ENCODE measurements at places on chromosomes 5 and 9.

DNA sequence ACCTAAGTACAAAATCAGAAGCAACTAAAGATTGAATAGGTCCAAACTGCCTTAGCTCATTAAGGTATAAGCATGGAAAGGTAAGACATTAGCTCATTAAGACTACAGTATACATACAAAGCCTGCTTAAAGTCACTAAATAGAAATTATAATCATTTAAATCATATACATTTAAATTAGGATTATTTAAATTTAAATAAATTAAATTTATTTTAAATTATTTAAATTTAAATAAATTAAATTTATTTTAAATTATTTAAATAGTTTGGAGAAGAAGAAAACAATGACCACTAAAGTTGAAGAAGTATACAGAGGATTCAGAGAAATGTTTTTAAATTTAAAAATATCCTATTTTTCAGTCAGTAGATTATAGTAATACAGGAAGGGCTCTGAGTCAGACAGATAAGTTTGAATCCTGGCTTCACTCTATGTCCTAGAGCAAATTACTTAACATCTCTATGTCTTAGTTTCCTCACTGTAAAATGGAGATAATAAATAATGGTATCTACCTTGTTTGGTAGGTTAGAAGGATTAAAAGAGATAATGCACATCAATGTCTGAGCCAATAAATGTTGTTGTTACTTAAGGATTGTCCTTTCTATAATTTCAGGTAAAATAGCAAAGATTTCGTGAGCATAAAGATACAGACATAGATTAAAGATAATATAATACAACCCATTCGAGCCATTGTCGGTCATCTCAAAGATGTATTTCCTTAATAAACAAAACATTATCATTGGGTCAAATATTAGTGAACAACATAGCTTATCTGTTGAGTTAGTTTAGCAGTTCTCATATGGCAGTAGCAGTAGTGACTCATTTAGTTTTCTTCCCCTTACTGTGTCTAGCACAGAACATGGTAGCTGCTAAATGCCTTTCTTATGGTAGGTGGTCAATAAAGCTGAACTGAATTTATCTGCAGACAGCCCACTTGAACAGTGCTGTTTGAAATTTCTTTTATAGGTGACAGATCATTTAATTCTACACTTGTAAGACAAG is 100.6 kb downstream of the KIAA0825 start:
- DNase-seq: no peak

DNA sequence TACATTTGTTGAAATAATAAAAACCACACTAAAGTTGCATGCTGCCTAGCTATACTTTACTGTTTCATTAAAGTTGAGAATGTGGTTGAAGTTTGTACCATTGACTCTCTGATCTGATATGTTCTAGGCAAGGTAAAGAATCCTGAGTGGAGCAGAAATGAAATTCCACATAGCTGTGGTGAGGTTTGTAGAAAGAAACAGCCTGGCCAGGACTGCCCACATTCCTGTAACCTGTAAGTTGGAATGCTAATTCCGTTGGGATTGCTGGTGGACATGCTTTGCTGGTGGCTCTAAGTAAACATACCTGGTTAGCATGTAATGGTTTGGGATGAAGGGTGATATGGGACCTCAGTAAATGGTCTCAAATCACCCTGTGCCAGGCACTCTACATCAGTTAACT is 16.8 kb downstream of the NFX1 start:
- DNase-seq: no peak

DNA sequence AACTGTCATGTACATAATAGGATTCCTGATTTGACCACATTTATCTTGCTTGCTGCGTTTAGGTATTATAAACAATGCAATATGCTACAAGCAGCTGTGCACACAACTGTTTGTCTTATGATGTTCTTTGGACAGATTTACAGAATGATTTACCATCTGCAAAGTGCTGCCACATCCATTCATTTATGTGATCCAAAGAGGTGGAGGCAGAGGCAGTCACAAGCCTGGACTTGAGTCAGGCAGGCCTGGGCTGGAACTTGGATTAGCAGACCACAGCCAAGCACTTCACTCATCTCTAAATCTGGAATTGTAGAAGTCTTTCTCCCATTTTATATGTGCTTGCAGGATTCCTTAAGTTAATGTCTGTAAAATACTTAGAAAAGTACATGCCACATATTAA is 149.0 kb downstream of the INSYN2B start:
- DNase-seq: no peak

DNA sequence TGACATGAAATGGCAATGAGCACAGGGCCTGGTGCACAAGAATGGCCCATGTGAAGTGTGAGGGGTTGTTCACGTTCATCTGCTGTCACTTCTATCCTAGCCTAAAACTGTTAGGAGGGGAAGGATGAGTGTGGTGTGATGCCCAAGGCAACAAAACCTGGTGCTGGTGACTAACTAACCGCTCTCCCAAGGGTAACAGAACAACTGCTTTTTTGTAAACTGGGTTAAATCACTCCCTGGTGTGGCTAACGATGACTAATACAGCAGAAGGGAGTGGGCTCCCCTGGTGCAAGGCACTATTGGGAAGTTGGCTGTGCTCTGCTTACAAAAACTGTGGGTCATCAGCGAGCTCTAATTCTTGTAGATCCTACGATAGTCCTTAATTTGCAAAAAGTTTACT is 103.2 kb upstream of the VCAN start:
- peak; percentile 95 for DNase-seq

DNA sequence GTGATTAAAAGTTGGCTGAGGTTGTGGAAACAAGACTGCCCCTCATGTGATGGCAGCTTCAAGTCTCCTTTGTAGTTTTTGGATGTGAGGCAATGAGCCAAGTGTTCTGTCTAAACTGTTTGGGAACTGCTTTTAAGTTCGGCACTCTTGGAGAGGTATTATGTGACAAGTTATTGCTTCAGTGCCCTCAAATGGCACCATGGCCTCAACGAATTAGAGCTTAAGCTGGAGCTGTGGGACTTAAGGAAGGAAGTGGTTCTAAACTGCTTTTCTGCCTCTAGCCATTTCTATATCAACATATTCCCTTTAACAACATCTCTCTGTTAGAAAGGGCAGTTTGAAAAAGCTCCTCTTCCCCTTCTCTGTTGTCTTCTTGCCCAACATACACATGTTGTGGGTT is 227.7 kb downstream of the RFK start:
- DNase-seq: peak; percentile 69

DNA sequence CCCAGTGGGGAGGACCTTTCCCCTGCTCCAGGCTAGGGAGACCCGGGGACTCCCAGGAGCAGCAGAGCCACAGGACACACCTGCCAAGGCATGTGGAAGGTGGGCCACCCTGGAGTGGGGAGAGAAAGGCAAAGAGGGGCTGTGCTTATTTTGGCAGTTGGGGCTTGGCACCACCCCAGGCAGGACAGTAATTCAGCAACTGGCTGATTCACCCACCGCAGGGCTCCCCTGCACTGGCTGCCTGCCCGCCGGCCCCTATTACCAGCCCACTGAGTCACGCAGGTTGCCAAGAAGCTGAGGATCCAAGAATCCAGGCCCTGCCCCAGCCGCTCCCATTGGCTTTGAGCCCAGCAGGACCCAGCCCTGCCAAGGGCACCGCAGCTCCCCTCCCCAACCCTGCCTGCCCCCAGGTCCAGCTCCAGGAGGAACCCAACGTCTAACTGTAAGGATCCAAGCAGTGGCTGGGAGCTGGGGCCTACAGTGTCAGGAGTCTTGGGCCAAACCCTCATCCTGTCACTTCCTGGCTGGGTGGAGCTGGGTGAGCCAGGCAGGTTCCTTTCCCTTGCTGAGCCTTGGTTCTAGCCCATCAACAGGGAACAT is 14.2 kb upstream of the RALGDS start:
- DNase-seq: peak; percentile 41

GRCh38 chr9:135581636-135582426 is 20.3 kb downstream of the PAEP start:
- no peak for DNase-seq

DNA sequence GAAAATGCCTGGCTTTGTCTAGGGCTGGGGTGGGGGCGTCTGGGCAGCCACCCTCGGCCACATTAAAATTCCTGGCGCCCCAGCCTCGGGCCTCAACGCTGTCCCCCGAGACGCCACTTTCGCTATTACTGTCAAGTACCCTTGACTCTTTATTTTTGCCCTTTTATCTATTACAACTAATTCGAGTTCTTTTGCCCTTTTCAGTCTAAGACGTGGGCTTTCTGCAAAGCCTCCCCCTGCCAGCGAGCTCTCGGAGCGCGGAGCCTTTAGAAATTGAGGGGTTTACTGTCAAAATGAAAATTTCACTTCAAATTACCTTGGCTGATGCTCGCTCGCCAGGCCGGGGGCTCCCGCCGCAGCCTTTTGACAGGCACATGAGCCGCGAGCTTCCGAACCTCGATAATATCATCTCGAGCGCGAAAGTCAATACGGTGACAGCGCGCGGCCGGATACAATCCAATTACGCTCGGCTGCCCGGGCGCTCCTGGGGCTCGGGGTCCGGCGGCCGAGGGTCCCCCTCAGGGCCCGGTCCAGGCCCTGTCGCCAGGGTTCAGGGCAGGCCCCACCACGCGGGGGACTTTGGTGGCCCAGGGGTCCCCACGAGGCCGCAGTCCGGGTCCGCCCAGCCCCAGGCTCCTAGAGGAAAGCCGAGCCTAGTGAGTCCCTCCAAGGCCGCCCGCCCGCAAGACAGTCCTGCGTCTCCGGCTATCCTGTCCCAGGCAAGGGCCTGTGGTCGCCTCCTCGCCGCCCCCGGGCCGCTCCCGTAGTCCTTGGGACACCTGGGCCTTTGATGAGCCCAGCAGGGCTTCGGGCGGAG is 6.7 kb downstream of the IRX4 start:
- no peak for DNase-seq

DNA sequence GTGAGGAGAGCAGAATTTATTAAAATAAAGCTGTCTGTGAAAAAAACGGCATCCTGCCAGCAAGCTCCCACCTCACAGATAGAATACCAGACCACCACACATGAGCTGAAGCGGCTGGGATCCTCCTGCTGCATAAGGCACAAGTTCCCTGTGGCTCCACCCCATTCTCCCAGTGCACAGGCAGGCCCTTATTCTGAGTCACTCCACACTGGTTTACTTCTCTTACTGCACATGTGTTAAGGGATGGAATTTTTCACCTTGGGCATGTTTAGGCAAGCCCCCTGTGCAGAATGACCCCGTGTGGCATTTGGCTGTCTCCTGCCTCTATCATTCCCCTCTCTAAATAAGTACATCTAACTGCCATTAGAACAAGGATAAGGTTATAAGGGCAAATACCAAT is 115.0 kb upstream of the ELAVL2 start:
- no peak for DNase-seq

GRCh38 chr5:31661257-31661656 is 22.3 kb downstream of the PDZD2 start:
- DNase-seq: no peak

DNA sequence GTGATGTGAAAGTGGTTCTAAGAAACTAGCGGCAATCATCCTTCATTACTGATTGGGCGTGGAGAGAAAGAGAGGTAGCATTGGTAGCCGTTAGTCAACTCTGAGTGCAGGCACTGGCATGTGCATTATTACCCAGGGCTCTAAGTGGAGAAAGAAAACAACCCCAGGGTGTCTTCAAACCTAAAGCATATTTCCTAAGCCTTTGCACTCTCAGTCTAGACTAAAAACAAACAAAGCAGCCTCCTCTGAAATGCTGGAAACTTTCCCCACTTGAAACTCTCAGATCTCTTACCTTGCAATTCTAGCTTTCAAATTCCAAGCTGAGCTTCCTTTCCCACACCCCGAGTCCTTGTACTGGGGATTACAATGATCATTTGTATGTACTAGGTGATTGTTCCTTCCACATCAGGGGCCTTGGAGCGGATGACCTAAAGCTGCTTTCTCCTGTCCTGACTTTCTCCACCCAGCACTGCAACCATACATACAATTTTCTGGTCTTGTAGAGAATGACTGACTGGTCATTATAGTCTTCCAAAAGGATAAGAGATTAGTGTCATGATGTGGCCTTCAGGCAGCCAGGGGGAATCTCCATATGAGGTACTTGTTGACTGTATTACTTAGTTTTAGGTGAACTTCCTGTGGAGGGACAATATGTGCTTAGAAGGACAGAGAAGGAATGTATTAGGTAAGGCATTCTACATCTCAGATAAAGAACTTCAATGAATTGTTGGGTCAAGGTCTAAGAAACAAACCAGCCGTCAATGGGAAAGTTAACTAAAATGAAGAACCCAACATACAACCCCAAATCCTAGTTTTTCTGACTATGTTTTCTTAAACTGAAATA is 98.3 kb upstream of the CDKN2B start:
- DNase-seq: no peak

GRCh38 chr9:129160712-129161533 is 17.1 kb downstream of the IER5L start:
- DNase-seq: no peak
